M059J (cell line): ENCODE measurements at places on chromosomes 5 and 9. TPM values are rescaled to one million over a fixed set of nuclear protein-coding genes. Genes with fewer than 3 reads are reported as not detected.

Gene GRM6
- total RNA-seq: not detected in 2 replicates

DNA sequence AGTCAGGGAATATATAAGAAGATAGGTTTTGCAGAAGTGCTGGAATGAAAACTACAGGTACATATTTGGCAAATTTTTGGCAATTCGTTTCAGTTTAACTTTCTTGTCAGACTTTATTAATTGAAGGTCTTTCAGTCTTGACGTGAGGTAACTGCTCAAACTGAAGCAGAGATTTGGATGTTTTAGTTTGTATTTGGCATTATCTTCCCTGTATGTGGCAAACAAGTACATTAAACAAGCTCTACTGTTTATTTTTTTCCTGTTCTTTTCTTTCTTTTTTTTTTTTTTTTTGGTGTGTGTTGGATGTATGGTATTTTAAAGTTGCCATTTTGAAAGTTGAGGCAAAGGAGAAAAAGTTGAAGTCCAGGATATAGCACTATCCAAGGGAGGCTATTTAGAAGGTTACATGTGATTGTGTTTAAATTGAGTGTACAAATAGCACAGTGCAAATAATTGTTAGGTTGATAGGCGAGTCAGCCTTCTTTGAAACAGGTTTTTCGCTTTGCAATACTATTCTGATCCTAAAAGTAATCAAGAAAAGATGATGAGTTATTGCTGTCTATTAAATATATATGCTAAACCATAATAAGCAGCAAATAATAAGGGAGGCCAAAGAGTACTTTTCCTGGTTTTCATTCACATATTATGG lies 2.2 kb downstream of the PBX3 start:
- no peak for DNase-seq

DNA sequence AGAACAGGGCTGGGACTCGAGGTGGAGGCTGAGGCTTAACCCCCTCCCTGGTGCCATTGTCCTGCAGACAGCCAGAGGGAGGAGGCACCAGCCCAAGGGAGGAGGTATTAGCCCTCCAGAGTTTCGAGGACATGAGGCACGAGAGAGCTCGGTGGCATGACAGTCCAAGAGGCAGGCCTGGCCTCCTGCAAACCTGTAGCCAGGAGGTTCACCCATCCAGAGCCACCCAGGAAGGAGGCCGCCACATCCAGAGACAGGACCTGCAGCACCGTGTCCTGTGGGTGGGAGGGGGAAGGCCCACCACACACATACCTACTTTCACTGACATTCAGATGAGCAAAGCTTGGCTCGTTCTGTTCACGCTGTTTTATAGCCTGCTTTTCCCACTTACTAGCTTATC lies 75.2 kb upstream of the ADAMTS2 start:
- DNase-seq: no peak

Gene SLC27A6
- not detected in 2 replicates for total RNA-seq

DNA sequence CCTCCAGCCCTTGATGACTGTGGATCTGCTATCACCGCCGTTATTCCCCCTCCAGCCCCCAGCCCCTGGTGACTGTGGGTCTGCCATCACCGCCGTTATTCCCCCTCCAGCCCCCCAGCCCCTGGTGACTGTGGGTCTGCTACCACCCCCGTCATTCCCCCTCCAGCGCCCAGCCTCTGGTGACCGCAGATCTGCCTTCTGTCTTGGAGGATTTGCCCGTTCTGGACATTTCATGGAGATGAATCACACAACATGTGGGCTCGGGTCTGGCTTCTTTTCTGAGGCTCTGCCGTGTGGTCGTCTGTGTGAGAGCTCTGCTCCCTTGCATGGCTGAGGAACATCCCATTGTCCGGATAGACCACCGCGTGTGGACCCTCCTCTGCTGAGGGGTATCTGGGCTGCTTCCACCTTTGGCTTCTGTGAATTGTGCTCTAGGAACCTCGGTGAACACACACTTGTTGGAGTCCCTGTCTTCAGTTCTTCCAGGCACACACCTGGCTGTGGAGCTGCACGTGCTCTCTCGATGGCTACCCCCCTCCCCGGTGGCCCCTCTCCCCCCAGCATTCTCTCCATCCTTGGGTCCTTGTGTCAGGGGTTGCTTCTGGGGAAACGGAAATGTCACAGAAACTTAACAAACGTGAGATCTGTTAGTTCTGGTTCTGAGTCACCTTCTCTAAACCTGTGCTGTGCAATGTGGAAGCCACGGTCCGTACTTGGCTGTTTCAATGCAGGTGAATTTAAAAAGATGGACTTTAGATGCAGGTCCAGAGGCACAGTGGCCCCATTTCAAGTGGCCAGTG lies 105.3 kb upstream of the COL5A1 start:
- DNase-seq: peak; percentile 93

Gene DIPK1B
- total RNA-seq: 1.5 and 1.6 TPM in 2 replicates

GRCh38 chr5:90655423-90655822 lies 96.8 kb downstream of the ADGRV1 start:
- DNase-seq: no peak

GRCh38 chr5:146818822-146819221 lies 59.7 kb downstream of the PPP2R2B start:
- DNase-seq: no peak
